ENCODE measurements at places on chromosomes 3 and 15. TPM values are rescaled to one million over a fixed set of nuclear protein-coding genes. Genes with fewer than 3 reads are reported as not detected.

The SKOR1 gene
- not detected for total RNA-seq

The BNC1 gene
- 11.7 TPM for total RNA-seq

The MAGEF1 gene
- 11.7 TPM for total RNA-seq

The MYEF2 gene
- 14.9 TPM for total RNA-seq

The HAPLN3 gene
- 9.0 TPM for total RNA-seq

The CCDC39 gene
- total RNA-seq = not detected

The GOLGA8T gene
- under 0.01 TPM for total RNA-seq

The GPD1L gene
- 15.3 TPM for total RNA-seq

The TTLL13 gene
- total RNA-seq = not detected

The SPESP1 gene
- total RNA-seq = 4.9 TPM

The SERPINI2 gene
- not detected for total RNA-seq

The ZNF654 gene
- total RNA-seq = 14.6 TPM

The SERPINI1 gene
- total RNA-seq = 1.2 TPM

The NANOGP8 gene
- not detected for total RNA-seq

The BBX gene
- 70.5 TPM for total RNA-seq

The NR1I2 gene
- 0.15 TPM for total RNA-seq

The SLC6A1 gene
- not detected for total RNA-seq

The CAND2 gene
- 5.5 TPM for total RNA-seq

The EIF4A2 gene
- 732 TPM for total RNA-seq

The PLCB2 gene
- 7.8 TPM for total RNA-seq

The BCL6 gene
- total RNA-seq = 5.9 TPM

The CKMT1A gene
- total RNA-seq = not detected

The LYZL4 gene
- not detected for total RNA-seq

The KNG1 gene
- total RNA-seq = not detected

The GOLGA6B gene
- not detected for total RNA-seq

The PPP1R14D gene
- total RNA-seq = not detected

The EPHB1 gene
- 0.15 TPM for total RNA-seq

The LRRK1 gene
- 5.2 TPM for total RNA-seq

The MESP2 gene
- 0.15 TPM for total RNA-seq

The GUCA1C gene
- not detected for total RNA-seq

The IL5RA gene
- total RNA-seq = not detected

The FOXB1 gene
- not detected for total RNA-seq

The CPNE4 gene
- not detected for total RNA-seq

The SLC15A2 gene
- under 0.01 TPM for total RNA-seq

The CADM2 gene
- total RNA-seq = 0.65 TPM

The PSTPIP1 gene
- not detected for total RNA-seq

The PARP14 gene
- total RNA-seq = 71.8 TPM

The FAM3D gene
- total RNA-seq = under 0.01 TPM

The ZIC1 gene
- total RNA-seq = 0.61 TPM

The PAQR5 gene
- under 0.01 TPM for total RNA-seq

The SLC51B gene
- not detected for total RNA-seq

The MBD4 gene
- 22.6 TPM for total RNA-seq

The GP9 gene
- 0.32 TPM for total RNA-seq

The SCN5A gene
- 5.2 TPM for total RNA-seq

The PXYLP1 gene
- 1.6 TPM for total RNA-seq

The GJD2 gene
- total RNA-seq = not detected

The TUSC7 gene
- total RNA-seq = under 0.01 TPM

The HGD gene
- 0.32 TPM for total RNA-seq

The SGO1 gene
- 7.5 TPM for total RNA-seq

The TRA2B gene
- 451 TPM for total RNA-seq

The SNTN gene
- total RNA-seq = not detected

The GLDN gene
- under 0.01 TPM for total RNA-seq

The CHRM5 gene
- total RNA-seq = not detected

Measured in epithelial cell of umbilical artery (primary cell).